ENCODE measurements at places on chromosomes 1 and 21.

DNA sequence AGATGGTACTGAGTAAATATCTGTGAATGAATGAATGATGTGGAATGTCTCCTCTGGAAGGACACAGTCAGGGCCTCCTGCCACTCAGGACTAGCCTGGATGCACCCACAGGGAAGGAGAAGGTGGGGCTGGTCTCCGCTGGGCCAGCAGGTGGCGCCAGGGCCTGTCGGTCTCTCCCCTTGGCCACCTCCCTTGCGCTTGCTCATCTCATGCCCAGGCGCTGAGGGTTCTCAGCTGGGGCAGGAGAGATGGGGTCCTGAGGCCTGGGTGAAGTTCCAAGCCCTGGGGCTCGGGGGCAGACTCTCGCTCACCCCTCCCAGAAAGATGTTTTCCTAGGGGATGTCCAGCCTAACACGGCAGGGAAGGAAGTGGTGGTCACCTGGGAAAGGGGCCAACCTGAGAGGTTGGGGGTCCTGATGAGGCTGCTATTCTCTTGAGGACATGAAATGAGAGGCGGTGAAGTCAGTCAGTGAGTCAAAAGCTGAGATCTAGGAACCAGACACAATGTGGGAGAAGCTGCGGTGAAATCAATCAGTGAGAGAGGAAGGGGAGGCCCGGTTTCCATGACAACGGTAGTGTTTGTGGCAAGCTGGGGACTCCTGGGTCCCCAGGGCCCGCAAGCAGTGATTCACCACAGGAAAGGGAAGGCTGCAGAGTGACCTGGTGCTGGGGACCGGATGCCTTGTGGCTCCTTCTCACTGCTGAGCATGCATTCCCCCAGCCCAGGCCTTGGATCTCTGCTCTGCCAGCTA, 14.6 kb upstream of the MEX3A start:
- DNase-seq, result peak; percentile 98

GRCh38 chr1:61523229-61523628, 201.7 kb downstream of the TM2D1 start:
- no peak for DNase-seq

DNA sequence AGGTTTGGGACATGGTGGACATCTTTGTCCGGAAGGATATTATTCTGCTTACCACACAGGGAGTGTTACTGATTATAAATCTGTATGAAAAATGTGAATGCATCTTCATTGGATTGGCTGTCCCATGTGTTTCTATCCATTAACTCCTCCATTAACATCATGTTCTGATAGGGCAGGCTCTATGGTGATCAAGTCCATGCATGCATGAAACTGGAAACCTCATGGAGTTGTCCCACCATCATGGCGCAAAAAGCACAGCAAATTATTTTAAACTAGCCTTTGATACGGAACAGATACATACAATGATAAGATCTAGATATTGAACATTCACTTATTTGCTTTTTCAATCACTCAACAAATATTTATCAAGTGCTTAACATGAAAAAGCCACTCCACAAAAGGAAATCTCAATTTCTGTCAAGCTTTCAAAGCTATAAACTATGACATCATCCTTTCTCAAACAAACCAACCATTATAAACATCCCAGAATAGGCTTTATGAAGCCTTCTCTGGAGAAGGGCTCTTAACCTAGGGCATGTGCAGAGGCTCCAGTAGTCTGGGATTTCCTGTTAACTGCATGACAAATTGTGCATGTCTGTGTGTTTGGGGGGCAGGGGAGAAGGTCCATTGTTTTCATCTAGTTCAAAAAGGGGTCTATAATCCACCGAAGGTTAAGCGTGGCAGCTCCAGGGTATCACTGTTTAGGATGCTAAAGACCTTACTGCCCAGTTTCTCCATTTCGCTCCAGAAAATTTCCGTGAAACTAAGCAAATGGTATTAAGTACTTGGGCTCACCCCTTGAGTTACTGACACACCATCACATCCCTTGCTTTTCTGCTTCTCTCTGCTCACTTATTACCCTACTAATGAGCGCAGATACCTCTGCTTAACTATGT, 46.1 kb downstream of the ADAMTS1 start:
- DNase-seq, result no peak

DNA sequence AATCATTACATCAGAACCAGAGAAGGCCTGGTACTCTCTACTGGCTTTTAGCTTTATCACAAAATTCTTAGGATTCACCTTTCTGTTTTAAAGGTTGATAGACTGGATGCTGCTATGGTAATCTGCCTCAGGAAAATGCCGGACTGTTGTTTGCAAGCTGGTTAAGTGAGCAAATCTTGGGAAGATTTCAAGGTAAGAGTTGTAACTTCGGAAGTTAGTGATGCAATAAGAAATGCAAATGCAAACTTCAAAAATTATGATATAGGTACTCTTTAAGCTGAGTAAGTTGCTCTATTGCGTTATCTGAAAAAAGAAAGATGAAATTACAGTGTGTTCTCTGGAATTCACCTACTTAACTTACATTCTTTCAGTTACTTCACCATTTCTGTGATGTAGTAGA, 4.4 kb upstream of the SLC16A1 start:
- DNase-seq, result no peak

DNA sequence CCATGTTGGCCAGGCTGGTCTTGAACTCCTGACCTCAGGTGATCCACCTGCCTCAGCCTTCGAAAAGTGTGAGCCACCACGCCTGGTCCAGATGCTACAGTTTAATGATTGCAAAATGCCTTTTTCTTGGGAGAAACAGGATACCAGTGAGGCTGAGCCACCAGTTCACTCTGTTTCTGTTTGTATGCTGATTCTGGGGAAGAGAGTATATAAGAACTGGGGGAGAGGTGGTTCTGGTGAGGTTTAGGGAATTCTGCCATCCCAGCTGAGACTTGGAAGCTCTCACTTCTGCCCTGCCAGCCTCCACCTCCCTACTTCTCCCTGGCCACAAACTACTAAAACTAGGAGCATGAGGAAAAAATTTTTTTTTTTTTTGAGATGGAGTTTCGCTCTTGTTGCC, 8.1 kb upstream of the PMF1 start:
- DNase-seq, result no peak

DNA sequence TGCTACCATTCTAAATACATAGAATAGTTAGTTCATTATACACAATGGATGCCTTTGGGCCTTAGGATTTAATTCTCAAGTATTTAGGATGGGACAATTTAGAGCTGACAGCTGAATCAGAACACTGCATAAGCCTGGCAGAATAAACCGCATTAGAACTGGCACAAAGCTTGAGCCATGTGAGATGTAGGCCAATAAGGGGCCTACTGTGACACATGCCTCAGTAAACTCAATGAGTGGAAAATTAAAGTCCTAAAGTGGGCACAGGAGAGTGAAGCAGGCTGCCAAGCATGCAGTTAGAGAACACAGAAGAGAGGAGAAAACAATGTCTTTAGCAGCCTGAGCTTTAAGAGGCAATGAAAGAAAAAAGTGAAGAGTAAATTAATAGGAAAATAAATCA, 24.3 kb downstream of the SCYL3 start:
- DNase-seq, result no peak

GRCh38 chr1:94022471-94023189, 98.3 kb downstream of the ABCA4 start:
- peak; percentile 66 for DNase-seq

DNA sequence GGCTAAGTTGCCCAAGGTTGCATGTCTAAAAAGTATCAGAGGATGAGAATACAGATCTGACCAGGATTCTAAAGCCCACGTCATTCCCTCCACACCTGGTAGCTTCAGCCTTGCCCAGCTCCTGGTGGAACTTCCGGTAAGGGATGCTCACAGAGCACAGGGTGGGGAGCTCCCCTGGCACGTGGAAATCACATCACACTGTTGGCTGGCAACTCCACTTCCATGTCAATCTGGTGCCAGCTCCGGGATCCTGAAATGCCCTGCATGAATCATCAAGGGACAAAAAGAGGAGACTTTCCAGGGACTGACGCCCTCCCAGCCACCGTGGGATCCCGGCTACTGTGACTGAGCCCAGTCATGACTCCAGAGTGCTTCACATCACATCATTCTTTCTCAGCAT, 12.4 kb upstream of the BCAR3 start:
- DNase-seq, result no peak

DNA sequence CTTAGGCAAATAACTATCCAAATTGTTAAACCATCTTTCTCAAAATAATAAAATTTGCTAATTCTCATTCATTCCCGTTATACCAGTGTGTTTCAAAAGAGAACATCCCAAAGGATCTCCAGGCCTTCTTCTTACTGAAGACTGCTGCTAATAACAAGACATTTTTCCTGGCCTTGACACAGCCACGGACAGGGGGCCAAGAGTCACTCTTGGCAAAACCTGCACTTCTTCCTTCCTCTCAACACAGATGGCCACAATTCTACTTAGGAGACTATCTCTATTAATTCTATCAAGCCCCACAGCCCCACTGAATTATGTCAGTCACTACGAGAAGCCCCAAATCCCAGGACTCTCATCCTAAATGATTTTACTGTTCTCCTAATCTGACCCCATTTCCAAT, 86.0 kb downstream of the EVI5 start:
- peak; percentile 64 for DNase-seq

All from right cardiac atrium (tissue), 5 donors.